ENCODE measurements at places on chromosomes 16 and 17. TPM values are rescaled to one million over a fixed set of nuclear protein-coding genes. Genes with fewer than 3 reads are reported as not detected.

DNA sequence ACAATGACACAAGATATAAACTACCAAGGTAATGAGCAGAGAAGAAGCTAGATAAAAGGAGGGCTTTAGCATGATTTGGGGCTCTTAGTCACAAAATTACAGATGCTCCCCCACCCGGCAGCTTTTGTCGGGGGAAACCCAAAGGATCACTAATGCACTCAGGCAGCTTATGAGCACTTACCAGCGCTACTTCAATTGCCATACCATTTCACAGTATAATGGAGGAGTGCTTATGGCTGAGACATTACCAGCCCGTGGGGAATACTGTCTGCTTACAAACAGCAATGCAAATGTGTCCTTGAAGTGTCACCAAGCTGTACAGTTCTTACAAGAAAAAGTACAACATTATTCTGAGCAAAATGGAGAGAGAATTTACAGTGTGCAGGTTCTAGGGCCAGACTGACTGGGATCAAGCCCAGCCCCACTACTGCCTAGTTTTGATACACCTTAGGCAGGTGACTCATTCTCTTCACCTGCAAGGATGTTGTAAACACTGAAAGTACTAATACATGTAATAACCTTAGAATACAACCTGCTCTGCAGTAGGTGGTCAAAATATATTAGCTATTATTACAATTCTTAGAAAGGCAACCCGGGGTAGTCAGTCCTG lies 16.3 kb downstream of the ANKFY1 start:
- H3K4me1 ChIP-seq = peaks cover 37% of the 10 kb centered on the region
- H3K4me3 ChIP-seq = no peak overlapping the region
- H3K27me3 ChIP-seq = no peaks in the 10 kb centered on the region
- peaks cover 18% of the 10 kb centered on the region for H3K36me3 ChIP-seq
- H3K27ac ChIP-seq = peak overlapping the region; percentile 48
- DNase-seq = no peak

FOXL1 gene
- polyA plus RNA-seq = not detected

DNA sequence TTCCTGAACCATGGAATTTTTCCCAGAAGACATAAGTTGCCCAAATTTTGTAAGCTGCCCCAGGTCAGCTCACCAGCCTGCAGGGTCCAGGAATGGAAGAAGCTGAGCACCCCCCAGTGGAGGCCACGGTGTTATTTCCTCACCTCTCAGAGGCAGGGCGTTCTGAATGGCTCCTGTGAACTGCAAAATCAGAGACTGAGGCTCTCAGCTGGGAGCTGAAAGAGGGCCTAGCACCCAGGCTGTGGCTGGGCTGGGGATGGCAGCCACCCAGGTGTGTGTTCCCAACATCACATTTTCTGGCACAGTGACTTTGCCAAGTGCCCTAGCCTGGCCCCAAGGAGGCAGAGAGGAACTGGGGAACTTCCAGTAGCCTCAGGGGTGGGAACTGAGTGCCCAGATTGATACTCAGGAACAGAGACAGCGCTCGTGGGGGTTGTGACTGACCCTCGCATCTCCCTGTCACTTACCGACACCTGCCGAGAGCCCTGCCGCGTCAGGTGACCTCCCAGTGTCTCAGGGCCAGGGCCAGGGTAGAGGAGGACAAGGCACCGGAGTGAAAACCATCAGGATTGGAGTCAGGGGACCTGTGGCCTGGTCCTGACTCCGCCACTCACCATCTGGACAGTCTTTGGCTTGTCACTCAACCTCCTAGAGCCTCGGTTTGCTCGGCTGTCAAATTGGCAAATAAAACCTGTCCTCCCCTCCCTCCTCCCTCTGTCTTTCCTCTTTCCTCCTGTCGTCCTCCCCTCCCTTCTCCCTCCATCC lies 11.3 kb downstream of the CACNG4 start:
- H3K4me3 ChIP-seq = no peak overlapping the region
- peak; percentile 29 for DNase-seq
- no peak overlapping the region for H3K27ac ChIP-seq
- H3K27me3 ChIP-seq = peaks cover 62% of the 10 kb centered on the region
- H3K36me3 ChIP-seq = no peaks in the 10 kb centered on the region
- no peaks in the 10 kb centered on the region for H3K4me1 ChIP-seq

NF1 gene
- 15.4 TPM for polyA plus RNA-seq

- H3K4me1 ChIP-seq = no peaks in the 10 kb centered on the region
- no peaks in the 10 kb centered on the region for H3K27me3 ChIP-seq
- H3K4me3 ChIP-seq = no peak overlapping the region
Measured at GRCh38 chr16:64478252-64478906, 643.5 kb downstream of the CDH11 start.

DNA sequence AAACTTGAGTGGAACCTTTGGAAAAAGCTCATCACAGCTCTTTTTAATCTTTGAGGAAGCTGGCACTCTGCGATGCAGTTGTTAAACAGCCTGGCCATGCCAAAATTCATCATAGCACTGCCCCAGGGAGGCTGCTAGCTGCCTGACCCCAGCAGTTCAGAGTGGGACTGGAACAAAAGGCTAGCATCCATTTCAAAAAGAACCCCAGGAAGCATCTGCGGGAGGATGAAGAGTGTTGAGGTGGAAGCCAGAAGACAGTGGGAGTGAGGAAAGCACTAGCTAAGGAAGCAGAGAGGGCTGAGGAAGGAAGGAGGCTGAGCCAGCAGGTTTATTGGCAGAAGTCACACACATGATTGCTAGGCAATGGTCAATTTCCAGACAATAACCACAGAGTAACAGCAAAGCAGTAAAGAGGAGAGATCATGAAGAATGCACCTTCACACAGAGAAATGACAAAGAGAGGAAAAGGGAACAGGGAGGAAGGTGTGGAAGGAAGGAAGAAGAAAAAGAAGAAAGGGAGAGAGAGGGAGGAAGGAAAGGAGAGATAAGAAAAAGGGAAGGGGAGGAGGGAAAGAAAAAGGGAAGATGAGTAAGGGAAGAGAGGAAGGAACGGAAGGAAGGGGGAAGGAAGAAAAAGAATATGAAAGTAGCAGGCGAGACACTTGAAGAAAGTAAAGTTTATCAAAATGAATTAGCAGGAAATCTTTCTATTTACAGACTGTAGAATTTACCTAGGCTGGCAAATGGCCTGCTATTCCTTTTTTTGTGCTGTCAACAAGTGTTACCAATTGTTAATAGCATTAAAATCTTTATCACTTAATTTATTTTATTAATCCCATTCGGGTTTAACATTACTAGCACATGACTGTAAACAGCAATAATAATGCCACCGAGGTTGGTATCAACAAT lies 270.0 kb upstream of the PSMD7 start:
- H3K4me1 ChIP-seq = no peaks in the 10 kb centered on the region
- no peaks in the 10 kb centered on the region for H3K36me3 ChIP-seq
- no peak overlapping the region for H3K27ac ChIP-seq
- peaks cover 2% of the 10 kb centered on the region for H3K27me3 ChIP-seq
- H3K4me3 ChIP-seq = no peak overlapping the region

GRCh38 chr17:21174713-21175112 lies 39.2 kb downstream of the TMEM11 start:
- no peaks in the 10 kb centered on the region for H3K27me3 ChIP-seq
- H3K4me1 ChIP-seq = no peaks in the 10 kb centered on the region
- DNase-seq = no peak
- H3K4me3 ChIP-seq = no peak overlapping the region

DNA sequence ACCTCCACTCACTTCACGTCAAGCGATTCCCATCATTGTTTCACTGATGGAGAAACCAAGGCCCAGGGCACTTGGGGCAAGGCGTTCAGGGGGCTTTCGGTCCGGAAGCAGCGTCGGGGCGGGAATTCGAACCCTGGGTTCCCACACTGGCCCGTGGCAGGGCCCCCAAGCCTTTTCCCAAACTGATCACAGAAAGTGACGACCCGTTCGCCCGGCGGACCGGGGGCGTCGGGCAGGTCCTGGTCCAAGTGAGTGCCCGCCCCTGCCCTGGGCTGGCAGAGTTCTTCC lies 856 bp upstream of the MON1B start:
- peaks cover 9% of the 10 kb centered on the region for H3K4me1 ChIP-seq
- no peak for DNase-seq
- H3K27ac ChIP-seq = peak overlapping the region; percentile 99
- H3K27me3 ChIP-seq = no peaks in the 10 kb centered on the region

GJC1 gene
- polyA plus RNA-seq = 0.04 TPM

DNA sequence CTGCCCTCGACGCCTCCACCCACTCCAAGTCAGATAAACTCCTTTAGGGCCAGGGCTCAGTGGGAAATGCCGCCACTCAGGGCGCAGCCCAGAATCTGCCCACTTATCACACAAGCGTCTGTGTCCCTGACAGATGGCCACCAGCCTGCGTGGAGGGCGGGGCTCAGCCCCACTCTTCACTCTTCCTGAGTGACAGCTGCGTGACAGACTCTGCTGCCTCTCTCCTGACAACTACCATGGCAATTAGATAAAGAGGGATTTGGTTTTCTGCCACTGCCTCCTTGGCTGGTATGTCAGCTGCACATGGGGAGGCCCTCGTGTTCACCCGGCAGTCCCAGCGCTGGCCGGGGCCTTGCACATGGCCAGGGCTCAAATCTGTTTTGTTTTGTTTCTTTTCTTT lies 96.2 kb downstream of the RTN4RL1 start:
- DNase-seq = no peak
- peaks cover 7% of the 10 kb centered on the region for H3K4me1 ChIP-seq
- H3K27me3 ChIP-seq = peaks cover 11% of the 10 kb centered on the region
- no peaks in the 10 kb centered on the region for H3K36me3 ChIP-seq

G6PC3 gene
- 56.3 TPM for polyA plus RNA-seq

DNA sequence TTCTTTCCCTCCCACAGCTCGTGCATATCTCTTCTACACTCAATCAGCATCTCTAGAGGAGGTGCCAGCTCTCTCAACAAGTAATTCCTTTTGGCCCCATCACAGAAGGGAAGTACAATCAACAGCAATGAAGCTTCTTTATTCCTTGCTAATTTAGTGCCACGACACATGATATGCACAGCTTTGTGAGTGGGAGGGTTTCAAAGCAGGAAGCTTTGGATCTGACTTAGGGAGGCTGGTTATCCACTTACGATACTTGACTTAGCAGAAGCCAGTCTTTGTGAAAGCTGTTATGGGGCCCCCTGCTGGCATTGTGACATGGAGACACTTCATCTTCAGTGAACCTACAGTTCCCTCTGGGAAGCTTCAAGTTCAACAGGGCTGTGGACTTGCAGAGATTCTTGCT lies 81.0 kb downstream of the TMEM100 start:
- no peak overlapping the region for H3K27ac ChIP-seq
- H3K4me1 ChIP-seq = peaks cover 4% of the 10 kb centered on the region
- DNase-seq = peak; percentile 17
- H3K36me3 ChIP-seq = no peaks in the 10 kb centered on the region
- H3K4me3 ChIP-seq = no peak overlapping the region
- no peaks in the 10 kb centered on the region for H3K27me3 ChIP-seq

DNA sequence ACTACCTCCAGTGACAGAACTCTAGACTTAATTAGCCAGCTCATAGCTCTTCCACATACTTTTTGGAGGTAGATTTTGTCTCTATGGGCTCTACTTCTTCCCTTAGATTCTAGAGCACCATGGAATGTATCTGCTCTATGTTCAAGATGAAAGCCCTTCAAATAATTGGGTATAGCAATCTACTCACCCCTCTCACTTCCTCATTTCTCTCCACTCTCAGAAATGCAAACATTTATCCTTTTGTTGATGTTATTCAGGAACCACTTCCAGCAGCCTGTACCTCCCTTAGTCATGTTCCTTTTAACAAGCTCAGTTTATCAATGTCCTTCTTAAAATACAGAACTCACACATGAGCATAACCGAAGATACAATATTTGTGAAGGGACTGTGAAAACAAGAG lies 78.5 kb downstream of the GRIN2A start:
- no peaks in the 10 kb centered on the region for H3K4me1 ChIP-seq
- H3K36me3 ChIP-seq = no peaks in the 10 kb centered on the region
- no peak overlapping the region for H3K27ac ChIP-seq
- no peaks in the 10 kb centered on the region for H3K27me3 ChIP-seq
- DNase-seq = no peak

CDH1 gene
- not detected for polyA plus RNA-seq

GRCh38 chr16:15775209-15775608 lies 81.6 kb downstream of the MYH11 start:
- DNase-seq = peak; percentile 24
- H3K27me3 ChIP-seq = peaks cover 20% of the 10 kb centered on the region
- H3K27ac ChIP-seq = no peak overlapping the region
- H3K4me3 ChIP-seq = no peak overlapping the region
- no peaks in the 10 kb centered on the region for H3K4me1 ChIP-seq

ALOX15B gene
- polyA plus RNA-seq = not detected

DNA sequence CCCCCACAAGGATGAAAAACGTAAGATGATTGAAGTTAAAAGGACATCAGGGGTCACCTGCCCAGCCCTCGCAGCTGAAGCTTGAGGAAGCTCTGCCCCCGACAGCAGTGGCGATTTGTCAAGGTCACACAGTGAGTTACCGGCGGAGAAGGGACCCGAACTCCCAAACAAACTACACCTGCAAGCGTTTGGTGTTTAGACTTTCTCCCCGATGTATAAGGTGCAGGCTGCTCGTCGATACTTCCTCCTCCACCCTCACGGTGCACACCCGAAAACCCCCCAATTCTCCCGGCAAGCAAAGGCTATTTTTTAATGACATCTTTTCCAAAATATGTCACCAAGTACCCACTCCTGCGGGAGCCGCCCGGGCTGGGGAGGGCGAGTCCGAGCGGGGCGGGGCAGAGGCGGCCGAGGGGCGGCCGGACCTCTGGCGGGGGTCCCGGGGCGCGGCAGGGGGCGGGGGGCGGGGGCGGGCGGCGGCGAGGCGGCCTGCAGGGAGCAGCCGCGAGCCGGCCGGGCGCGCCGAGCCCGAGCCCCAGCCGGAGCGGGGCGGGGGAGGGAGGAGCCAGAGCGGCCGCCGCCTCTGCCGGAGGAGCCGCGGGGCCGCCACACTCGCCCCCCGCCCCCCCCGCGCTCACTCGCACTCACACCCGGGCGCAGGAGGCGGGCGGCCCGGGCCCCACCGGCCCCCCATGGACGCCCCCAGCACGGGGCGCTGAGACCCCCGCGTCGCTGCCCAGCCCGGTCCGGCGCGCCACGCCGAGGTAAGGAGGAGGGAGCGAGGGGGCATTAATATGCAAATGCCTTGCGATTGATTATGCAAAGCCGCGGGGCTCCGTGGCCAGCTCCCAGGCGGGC lies at the start of gene THRA:
Gene THRA (plus strand): TSS at position 637 of the 858 bp plus-strand sequence. CDS start 11,524 bp downstream, outside the sequence.
- no peaks in the 10 kb centered on the region for H3K27me3 ChIP-seq
- H3K4me1 ChIP-seq = peaks cover 35% of the 10 kb centered on the region
- H3K27ac ChIP-seq = peak within 1 kb of the TSS; percentile 79

GRCh38 chr16:20648436-20648835 lies 49.0 kb downstream of the ACSM1 start:
- no peak overlapping the region for H3K27ac ChIP-seq
- H3K4me1 ChIP-seq = no peaks in the 10 kb centered on the region
- H3K4me3 ChIP-seq = no peak overlapping the region
- no peaks in the 10 kb centered on the region for H3K27me3 ChIP-seq
- no peaks in the 10 kb centered on the region for H3K36me3 ChIP-seq

DNA sequence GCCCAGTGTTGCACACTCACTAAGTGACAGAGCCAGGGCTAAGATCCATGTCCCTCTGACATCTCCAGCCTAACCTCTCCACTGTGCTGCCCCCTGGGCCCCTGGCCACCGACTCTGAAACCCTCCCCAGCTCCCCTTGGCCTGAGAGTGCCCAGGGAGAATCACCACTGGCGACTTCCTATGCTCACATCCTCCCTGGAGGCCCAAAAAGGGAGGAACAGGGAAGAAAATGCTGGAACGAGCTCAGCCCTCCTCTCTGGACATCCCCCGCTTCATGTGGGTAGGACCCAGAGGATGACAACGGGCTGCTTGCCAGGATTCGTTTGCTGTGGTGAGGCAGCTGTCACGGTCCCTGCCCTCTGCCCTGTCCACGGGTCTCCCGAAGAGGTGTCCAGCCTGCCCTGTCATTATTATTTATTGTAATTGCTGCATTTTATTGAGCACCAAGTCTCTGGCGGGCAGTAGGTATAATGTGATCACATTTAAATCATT lies 153.5 kb upstream of the RPL38 start:
- H3K27me3 ChIP-seq = peaks cover 24% of the 10 kb centered on the region
- H3K4me1 ChIP-seq = no peaks in the 10 kb centered on the region
- no peaks in the 10 kb centered on the region for H3K36me3 ChIP-seq
